ENCODE measurements at places on chromosomes 2 and 18.
A peak's percentile ranks its signal among the peaks of the same experiment; 100 is the strongest.

- no peak for DNase-seq
Observed at GRCh38 chr2:180359522-180360282, 352.6 kb upstream of the CWC22 start.

GRCh38 chr18:48751727-48752468, 198.9 kb downstream of the SMAD7 start:
- DNase-seq: no peak

DNA sequence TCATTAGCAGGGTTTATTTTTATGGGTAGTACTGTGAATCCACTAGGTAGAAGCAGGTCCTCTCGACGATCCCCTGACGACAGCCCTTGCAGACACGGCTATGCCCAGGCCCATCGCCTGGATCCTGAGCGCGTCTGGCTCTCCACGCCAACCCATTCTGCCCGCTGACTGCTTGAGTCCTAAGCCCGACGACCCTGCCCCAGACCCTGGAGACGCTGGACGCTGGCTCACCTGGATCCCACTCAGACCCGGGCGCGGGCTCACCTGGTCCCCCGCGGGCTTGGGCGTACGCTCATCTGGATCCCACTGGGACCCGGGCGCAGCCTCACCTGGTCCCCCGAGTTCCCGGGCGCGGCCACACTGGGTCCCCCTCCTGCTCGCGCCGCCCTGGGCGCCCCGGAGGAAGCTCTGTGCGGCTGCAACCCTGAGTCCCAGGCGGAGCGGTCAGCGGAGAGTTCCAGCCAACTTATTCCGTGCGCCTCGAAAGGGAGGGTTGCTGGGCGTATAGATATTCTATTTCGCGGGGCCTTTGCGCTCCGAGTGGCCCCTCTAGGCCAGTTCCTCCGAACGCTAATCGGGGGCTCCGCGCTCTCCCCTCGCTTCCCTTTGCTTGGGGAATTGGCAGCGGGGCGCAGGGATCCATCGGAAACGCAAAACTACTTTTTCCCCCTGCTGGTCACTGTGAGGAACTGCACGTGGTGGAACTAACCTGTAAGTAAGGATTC, 22.4 kb upstream of the RMP24 start:
- peak; percentile 65 for DNase-seq

GRCh38 chr2:95012881-95013550, 12.5 kb upstream of the MAL start:
- DNase-seq: no peak

DNA sequence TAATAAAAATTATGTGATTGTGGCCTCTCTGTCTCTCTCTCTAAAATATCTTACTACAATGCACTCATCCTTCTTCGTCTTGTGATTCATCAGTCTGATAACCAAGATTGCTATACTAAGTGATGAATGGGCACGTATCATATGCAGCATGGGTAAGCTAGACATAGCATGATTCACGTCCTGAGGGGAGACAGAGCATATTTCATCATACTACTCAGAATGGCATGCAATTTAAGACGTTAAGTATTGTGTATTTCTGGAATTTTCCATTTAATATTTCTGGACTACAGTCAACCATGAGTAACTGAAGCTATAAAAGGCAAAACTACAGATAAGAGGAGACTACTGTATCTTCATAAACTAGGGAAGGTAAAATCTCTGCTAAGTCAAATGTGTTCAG, 97.0 kb upstream of the CD226 start:
- DNase-seq: no peak

DNA sequence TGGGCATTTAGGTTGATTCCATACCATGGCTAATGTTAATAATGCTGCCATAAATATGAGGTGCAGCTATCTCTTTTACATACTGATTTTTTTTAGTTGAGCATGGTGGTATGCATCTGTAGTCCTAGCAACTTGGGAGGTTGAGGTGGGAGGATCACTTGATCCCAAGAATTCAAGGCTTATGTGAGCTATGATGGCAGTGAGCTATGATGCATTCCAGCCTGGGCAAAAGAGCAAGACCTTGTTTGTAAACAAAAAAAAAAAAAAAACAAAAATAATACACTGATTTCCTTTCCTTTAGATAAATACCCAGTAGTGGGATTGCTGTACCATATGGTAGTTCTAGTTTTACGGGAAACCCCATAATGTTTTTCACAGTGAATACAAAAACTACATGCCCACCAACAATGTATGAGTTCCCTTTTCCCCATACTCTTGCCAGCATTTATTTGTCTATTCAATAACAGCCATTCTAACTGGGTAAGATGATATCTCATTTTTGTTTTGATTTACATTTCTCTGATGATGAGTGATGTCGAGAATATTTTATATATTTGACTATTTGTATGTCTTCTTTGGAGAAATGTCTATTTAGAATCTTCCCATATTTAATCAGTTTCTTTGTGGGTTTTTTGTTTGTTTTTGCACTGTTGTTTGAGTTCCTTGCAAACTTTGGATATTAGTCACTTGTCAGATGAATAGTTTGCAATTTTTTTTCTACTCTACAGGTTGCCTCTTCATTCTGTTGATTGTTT, 281.0 kb upstream of the KYNU start:
- no peak for DNase-seq

- DNase-seq: no peak
Observed at GRCh38 chr18:37282386-37283037, 283.1 kb downstream of the CELF4 start.

DNA sequence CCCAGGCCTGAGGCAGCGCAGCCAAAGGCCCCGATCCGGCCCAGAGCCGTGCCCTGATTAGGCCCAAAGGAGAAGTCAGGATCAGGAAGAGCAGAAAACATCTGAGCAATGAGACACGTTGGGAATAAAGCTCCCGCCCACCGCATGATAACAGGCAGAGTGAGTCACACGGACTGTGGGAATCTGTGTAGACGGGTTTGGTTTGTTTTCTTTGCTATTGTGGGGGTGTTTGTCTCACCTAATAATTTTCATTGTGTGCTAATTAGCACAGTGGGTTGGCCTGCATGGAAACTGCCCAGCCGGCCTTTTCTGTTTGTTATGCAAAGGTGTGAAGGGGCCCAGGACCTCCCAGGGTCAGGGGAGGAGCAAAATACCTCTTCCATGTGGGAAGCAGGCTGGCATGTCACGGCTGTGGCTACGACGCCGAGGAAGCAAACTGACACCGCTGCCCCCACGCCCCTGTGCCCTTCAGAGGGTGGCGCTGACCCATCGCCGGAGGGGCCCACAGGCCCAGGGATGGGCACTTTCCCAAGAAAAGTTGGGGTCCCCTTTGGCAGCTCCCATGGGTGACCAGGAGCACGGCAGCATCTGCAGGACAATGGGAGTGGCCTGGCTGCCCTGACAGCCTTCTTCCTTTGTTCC, 68.4 kb upstream of the CTDP1 start:
- DNase-seq: no peak

DNA sequence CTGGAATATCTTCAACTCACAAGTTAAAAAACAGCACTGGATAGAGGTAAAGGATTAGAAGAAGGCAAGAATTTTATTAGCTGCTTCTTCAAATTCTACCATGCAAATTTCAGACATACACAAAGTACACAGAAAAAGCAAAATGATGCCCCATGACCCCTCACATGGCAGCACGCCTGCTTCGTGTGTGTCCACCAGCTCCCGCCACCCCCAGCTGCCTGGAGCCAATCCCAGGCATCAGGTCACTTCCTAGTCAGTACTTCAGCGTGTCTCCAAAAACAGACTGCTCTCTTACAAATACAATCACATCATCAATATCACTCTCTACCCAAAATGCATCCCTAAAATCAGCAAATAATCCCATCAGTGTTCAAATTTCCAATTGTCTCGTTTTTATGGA, 35.8 kb downstream of the IMPA2 start:
- no peak for DNase-seq

- no peak for DNase-seq
Observed at GRCh38 chr2:213885485-213885884, 525.4 kb upstream of the VWC2L start.

- no peak for DNase-seq
Observed at GRCh38 chr2:176392744-176393414, 123.6 kb downstream of the MTX2 start.

GRCh38 chr2:224211181-224211480, 172.0 kb upstream of the SERPINE2 start:
- no peak for DNase-seq

DNA sequence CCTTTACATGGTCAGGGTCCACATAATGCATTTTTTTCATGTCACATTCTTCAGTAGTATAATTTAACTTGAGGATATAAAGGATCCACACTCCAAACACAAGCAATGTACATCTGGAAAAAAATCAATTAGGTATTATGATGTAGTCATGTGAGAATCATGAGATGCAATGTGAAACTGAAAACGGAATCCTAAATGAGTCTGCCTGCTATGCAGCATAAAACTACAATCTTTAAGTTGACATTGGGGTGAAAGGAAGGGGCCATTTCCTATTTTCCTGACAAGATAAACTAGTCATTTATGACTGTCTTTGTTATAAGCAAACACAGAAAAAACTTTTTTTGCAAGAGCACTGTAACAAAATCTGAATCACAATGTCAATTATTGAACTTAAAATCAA, 27.6 kb downstream of the ST3GAL5 start:
- no peak for DNase-seq

- no peak for DNase-seq
Observed at GRCh38 chr2:172599947-172600346, 44.1 kb downstream of the PDK1 start.

GRCh38 chr2:204365811-204366210, 179.5 kb upstream of the PARD3B start:
- no peak for DNase-seq

All from CD4-positive, alpha-beta T cell treated with Interleukin-17A for 4 hours (primary cell).